ENCODE measurements at places on chromosomes 16 and 17. TPM values are rescaled to one million over a fixed set of nuclear protein-coding genes. Genes with fewer than 3 reads are reported as not detected.

GRCh38 chr16:53507464-53508179, 4.6 kb upstream of the AKTIP start:
- no peaks in the 10 kb centered on the region for H3K36me3 ChIP-seq
- no peaks in the 10 kb centered on the region for H3K27me3 ChIP-seq
- DNase-seq = no peak
- H3K4me3 ChIP-seq = no peak overlapping the region
- peaks cover 33% of the 10 kb centered on the region for H3K4me1 ChIP-seq

DNA sequence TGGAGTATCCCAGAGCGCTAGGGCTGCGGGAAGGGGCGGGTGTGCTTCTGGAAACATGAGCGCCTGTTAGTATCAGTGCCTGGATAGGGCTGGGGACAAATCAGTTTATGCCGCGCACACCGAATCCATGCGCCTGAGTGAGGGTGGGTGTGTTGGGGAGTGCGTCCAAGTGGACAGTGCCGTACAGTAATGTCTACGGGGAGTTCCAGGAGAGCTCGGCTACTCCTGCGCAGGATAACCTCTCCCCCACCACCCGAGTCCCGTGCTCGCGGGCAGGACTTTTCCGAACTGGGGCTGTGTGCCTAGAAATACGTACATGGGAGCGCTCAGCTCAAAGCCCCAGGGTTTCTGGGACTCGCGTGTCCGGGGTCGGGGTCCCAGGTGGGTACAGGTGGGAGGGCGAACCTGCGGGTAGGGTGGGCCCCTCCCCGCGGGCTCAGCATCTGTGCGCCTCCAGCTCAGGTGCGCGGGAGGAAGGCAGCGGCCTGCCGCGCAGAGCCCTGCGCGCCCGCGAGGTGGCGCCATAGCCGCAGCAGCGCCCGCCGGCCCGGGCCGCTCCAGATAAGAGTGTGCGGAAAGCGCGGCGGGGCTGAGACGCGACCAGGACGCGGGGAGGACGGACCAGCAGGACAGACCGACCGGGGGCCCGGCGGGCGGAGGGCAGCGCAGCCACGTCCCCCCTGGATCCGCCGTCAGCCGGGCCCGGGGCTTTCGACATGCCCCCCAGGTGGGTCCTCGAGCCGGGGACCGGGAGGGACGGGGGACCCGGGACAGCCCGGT, at the start of gene HIC1:
TSS of gene HIC1 (plus strand) at position 592 of the 780 bp plus-strand sequence. CDS start 1,588 bp downstream, outside the sequence.
- peaks cover 5% of the 10 kb centered on the region for H3K36me3 ChIP-seq
- H3K27ac ChIP-seq = peak within 1 kb of the TSS; percentile 85
- peak within 1 kb of the TSS; percentile 68 for H3K4me3 ChIP-seq
- H3K27me3 ChIP-seq = peaks cover 91% of the 10 kb centered on the region

Gene CYLD
- total RNA-seq = 19.6 TPM

Gene HOXB4
- total RNA-seq = 0.58 TPM

GRCh38 chr16:81738783-81739496, 40.2 kb upstream of the PLCG2 start:
- no peaks in the 10 kb centered on the region for H3K36me3 ChIP-seq
- no peaks in the 10 kb centered on the region for H3K27me3 ChIP-seq
- peak; percentile 44 for DNase-seq
- no peak overlapping the region for H3K4me3 ChIP-seq
- no peak overlapping the region for H3K27ac ChIP-seq

DNA sequence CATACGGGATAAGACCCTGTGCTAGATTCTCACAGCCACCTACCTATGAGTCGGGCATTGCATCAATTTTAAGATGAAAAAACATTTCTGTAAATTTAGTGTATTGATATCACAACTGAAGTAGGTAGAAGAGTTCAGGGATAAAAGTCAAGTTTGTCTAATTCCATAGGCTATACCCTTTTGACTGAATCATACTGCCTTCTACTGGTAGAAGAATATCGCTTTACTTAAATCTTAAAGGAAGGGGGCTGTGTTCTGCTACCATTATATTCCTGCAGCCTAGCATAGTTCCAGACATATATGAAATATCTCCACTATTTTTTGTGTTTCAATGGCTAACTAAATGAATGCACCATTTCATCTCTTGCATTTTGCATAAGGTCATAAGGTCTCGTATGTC, 1128.6 kb downstream of the CDH8 start:
- H3K27ac ChIP-seq = no peak overlapping the region
- no peaks in the 10 kb centered on the region for H3K27me3 ChIP-seq
- peak; percentile 5 for DNase-seq
- H3K36me3 ChIP-seq = no peaks in the 10 kb centered on the region
- H3K4me1 ChIP-seq = no peaks in the 10 kb centered on the region

Gene CPHXL2
- total RNA-seq = not detected

Gene CCL11
- total RNA-seq = 2.0 TPM

DNA sequence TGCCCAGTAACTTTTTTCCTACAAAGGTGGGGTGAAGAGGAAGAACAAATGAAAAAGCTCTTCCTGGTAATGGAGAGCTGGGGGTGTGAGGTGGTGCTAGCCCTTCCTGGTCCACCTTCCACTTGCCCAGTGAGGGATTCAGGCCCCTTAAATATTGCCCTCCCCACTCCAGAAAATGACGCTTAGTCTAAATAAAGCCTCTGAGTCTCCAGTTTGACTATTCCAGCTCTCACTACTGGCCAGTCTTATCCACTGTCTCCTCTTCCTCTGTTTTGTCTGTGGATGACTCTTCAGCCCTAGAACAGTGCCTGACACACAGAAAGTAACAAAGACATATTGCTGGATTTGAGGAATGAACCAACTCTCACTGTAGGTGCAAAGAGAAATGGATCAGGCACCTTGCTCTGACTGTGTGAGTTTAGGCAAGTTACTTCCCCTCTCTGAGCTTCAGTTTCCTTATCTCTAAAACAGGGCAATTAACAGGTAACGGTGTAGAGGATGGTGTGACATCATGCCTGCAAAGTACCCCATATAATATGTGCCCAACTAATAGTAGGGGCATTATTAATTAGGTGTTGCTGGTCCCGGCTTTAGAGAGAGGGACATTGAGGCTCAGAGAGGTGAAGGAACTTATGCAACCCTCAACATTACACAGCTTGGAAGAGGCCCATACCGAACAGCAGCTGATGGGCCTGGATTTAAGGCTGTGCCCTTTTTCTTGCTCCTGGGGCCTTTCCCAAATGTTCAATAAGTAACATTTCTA, 21.3 kb downstream of the ZNF385C start:
- no peak overlapping the region for H3K4me3 ChIP-seq
- no peak for DNase-seq
- peaks cover 10% of the 10 kb centered on the region for H3K4me1 ChIP-seq
- no peaks in the 10 kb centered on the region for H3K36me3 ChIP-seq
- H3K27ac ChIP-seq = no peak overlapping the region

DNA sequence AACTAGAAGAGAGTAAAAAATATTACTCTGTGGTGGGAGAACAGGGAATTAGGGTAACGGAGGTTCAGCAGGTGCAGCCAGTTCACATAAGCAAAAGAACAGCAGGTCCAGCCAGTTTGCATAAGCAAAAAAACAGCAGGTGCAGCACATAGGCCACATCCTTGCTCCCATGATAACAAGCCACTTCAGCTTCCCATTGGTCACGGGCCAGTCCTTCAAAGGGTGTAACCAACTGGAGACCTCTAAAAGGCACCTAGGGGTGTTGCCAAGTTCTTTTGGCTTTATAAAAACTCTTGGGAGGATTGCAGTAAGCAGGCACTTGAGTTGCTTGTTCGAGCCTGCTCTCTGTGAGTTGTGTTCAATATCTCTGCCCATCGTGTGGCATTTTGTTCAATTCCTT, 488.1 kb downstream of the XYLT1 start:
- no peaks in the 10 kb centered on the region for H3K4me1 ChIP-seq
- H3K4me3 ChIP-seq = no peak overlapping the region
- DNase-seq = no peak
- H3K27ac ChIP-seq = no peak overlapping the region
- H3K36me3 ChIP-seq = no peaks in the 10 kb centered on the region

- H3K27me3 ChIP-seq = no peaks in the 10 kb centered on the region
- H3K4me1 ChIP-seq = no peaks in the 10 kb centered on the region
- H3K36me3 ChIP-seq = no peaks in the 10 kb centered on the region
- no peak for DNase-seq
Measured at GRCh38 chr17:6269478-6269877, 165.4 kb downstream of the AIPL1 start.

DNA sequence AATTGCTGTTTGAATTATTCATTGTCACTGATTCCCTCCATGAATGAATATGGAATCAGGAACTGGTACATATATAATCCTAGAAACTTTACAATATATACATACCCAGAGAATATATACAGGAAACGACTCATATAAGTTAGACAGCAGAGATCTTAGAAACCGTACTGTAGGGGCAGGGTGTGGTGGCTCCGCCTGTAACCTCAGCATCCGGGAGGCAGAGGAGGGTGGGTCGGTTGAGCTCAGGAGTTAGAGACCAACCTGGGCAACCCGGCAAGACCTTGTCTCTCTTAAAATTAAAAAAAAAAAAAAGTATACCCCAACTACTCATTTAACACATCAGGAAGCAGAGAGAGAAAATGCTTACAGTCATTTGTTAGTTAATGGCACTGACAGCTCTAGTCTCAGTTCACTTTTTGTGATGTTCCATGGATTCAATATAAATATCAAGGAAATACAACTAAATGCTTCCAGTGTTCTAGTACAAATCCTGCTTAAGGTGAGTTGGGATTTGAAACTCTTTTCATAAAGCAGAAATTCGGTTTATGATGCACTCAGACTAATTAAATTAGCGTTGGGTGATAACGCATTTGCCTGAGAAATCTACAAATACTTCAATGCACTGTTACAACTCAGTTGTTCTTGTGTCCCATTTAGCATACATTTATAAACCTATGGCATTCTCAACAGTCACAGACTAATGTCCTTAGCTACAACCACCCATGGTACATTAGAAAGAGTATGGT, 5.6 kb downstream of the GLG1 start:
- no peak for DNase-seq
- H3K4me1 ChIP-seq = peaks cover 59% of the 10 kb centered on the region
- peaks cover 11% of the 10 kb centered on the region for H3K36me3 ChIP-seq
- H3K27ac ChIP-seq = no peak overlapping the region
- no peaks in the 10 kb centered on the region for H3K27me3 ChIP-seq
- H3K4me3 ChIP-seq = no peak overlapping the region

Gene SEPTIN12
- not detected for total RNA-seq

GRCh38 chr17:35359398-35359797, 14.0 kb downstream of the SLFN11 start:
- DNase-seq = no peak
- H3K4me1 ChIP-seq = no peaks in the 10 kb centered on the region
- no peak overlapping the region for H3K27ac ChIP-seq
- H3K36me3 ChIP-seq = peaks cover 34% of the 10 kb centered on the region

GRCh38 chr17:80981062-80981902, 10.4 kb upstream of the CHMP6 start:
- H3K36me3 ChIP-seq = no peaks in the 10 kb centered on the region
- H3K27me3 ChIP-seq = no peaks in the 10 kb centered on the region
- DNase-seq = no peak

DNA sequence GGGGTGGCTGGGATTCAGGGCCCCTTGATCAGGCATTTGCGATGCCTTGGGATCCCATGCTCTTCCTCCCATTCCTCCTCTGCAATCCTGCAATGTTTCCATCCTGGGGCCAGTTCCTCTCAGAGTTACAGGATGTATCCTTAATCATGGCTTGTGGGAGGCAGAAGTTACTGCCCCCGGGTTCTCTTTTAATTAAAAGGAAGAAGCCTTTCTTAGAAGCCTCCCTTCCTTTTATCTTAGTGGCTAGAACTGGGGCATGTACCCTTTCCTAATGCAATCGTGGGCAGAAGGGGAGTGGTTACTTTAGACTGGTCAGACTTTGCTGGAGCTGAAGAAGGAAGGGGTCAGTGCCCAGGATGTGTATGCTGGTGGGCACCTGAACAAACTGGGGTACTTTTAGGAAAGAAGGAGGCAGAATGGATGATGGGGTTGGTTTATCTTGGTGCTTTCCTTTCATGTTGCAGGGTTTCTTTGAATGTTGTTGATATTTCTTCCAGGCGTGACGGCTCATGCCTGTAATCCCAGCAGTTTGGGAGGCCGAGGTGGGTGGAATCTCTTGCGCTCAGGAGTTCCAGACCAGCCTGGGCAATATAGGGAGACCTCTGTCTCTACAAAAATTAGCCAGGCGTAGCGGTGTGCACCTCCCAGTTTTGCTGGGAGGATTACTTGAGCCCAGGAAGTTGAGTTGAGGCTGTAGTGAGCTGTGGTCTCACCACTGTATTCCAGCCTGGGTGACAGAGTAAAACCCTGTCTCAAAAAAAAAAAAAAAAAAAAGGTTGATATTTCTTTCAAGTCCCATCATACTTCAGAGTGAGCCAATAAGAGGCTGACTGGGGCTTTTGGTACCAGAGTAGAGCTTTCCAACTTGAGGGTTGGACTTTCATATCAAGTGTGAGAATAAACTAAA, 13.2 kb upstream of the SPN start:
- no peak overlapping the region for H3K4me3 ChIP-seq
- H3K36me3 ChIP-seq = no peaks in the 10 kb centered on the region
- no peaks in the 10 kb centered on the region for H3K4me1 ChIP-seq

GRCh38 chr17:81160306-81160705, 5.0 kb upstream of the PVALEF start:
- peaks cover 9% of the 10 kb centered on the region for H3K27me3 ChIP-seq
- H3K4me1 ChIP-seq = peaks cover 14% of the 10 kb centered on the region
- no peaks in the 10 kb centered on the region for H3K36me3 ChIP-seq
- peak overlapping the region; percentile 22 for H3K27ac ChIP-seq
- H3K4me3 ChIP-seq = peak overlapping the region; percentile 24

DNA sequence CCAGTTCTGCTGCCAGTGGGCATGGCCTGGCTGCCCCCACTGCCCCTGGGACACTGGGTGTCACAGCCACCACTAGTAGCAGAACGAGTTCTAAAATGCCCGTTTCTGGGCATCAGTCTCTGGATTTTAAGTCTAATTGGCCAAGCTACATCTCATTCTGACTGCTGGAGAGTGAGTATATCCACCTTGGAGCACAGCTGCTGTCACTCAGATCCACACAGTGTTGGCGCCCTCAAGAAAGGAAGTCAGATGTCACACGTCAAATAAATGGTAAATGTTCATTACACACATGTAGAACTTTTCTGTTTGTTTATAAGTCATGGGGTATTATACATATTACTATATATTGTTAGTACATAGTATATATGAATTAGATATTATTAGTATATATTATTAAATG, 19.4 kb downstream of the GNGT2 start:
- H3K27ac ChIP-seq = no peak overlapping the region
- H3K27me3 ChIP-seq = no peaks in the 10 kb centered on the region
- peak; percentile 5 for DNase-seq
- H3K4me1 ChIP-seq = no peaks in the 10 kb centered on the region

Gene SLC5A10
- total RNA-seq = not detected

- no peaks in the 10 kb centered on the region for H3K27me3 ChIP-seq
- H3K4me3 ChIP-seq = peak overlapping the region; percentile 76
- peaks cover 78% of the 10 kb centered on the region for H3K4me1 ChIP-seq
- peak overlapping the region; percentile 93 for H3K27ac ChIP-seq
Measured at GRCh38 chr17:77372444-77373298, 231.9 kb downstream of the SEC14L1 start.
